Stimulated activated CD4-positive, alpha-beta T cell treated with anti-CD3 and anti-CD28 coated beads, Interleukin-1b, Interleukin-23, amount 100 ng/mL, for 1 hour (primary cell): ENCODE measurements at places on chromosomes 12 and 14.

DNA sequence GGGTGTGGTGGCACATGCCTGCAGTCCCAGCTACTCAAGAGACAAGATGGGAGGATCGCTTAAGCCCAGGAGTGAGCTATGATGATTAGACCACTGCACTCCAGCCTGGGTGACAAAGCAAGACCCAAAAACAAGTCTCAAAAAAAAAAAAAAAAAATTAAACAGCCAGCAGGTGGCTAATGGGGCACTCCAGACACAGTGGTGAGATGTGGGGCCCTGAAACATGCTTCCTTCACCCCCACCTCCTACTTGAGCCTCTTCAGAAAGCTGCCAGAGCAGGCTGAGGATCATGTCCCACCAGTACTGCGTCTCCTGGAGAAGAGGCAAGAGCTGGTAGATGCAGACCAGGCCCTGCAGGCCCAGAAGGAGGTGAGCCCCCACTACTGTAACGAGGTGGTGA is 2.1 kb downstream of the CFAP73 start:
- DNase-seq, result no peak

DNA sequence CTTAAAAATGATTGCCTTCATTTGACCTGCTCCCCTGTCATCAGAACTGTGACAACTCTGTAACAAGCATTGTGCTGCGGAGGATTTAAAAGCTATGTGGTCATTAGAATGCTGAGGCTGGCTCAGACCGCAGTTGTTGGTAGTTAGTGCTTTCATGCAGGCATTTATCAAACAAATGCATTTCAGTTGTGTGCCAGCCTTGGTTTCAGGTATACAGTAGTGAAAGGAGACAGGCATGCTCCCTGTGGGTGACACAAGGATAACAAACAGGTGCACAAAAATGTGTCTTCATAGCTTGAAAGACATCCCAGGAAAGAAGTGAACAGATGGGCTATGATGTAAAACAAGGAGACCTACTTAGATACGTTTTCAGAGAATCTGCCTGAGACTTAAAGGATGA is 60.6 kb downstream of the MARK3 start:
- no peak for DNase-seq

- no peak for DNase-seq
Observed at GRCh38 chr12:6923003-6923732, 4.6 kb upstream of the ATN1 start.

DNA sequence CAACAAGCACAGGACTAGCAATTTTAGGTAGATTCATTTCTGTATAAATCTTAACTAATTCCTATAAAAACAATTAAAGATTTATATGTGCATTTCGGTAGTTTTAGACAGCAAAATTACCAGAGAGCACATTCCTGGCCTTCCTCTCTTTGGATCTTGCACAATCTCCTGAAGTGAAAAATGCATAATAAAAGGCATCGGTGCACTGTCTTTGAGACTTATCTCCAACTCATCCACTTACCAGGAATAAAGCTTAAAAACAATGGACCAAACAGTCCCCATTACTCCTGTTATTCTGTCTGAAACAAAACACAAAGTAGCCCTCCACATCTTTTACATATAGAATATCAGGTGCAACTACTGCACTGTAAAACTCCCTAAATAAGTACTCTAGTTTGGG is 69.3 kb downstream of the HECTD1 start:
- DNase-seq, result no peak

DNA sequence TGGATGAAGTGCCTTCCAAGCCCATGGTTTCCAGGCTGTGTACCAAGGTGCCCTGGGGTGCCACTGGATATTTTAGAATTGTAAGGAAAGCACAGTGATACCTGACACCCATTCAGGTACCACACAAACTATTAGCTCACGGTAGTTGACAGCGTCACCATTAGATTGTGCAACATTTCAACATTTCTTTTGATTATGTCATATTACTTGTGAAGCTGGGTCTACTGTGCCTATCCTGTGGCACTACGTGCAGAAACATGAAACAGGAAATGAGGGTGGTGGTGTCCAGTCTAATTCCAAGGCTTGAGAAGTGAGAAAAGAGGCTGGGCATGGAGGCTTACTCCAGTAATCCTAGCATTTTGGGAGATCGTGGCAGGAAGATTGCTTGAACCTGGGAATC is 75.5 kb upstream of the CPM start:
- no peak for DNase-seq
